Stimulated activated CD8-positive, alpha-beta memory T cell treated with anti-CD3 and anti-CD28 coated beads, Interleukin-7, amount 100 ng/mL, for 24 hours (primary cell): ENCODE measurements at places on chromosomes 5 and 9.

GRCh38 chr9:106954974-106955850 is 92.2 kb downstream of the ZNF462 start:
- DNase-seq: no peak

- DNase-seq: no peak
These were observed 50.0 kb downstream of the UNC13B start for GRCh38 chr9:35211854-35212253.

GRCh38 chr5:36105819-36106218 is 39.1 kb upstream of the UGT3A2 start:
- DNase-seq: no peak

GRCh38 chr5:172941067-172941516 is 18.1 kb upstream of the RPL26L1 start:
- DNase-seq: no peak

- DNase-seq: no peak
These were observed 18.9 kb upstream of the ASS1 start for GRCh38 chr9:130425741-130426466.

DNA sequence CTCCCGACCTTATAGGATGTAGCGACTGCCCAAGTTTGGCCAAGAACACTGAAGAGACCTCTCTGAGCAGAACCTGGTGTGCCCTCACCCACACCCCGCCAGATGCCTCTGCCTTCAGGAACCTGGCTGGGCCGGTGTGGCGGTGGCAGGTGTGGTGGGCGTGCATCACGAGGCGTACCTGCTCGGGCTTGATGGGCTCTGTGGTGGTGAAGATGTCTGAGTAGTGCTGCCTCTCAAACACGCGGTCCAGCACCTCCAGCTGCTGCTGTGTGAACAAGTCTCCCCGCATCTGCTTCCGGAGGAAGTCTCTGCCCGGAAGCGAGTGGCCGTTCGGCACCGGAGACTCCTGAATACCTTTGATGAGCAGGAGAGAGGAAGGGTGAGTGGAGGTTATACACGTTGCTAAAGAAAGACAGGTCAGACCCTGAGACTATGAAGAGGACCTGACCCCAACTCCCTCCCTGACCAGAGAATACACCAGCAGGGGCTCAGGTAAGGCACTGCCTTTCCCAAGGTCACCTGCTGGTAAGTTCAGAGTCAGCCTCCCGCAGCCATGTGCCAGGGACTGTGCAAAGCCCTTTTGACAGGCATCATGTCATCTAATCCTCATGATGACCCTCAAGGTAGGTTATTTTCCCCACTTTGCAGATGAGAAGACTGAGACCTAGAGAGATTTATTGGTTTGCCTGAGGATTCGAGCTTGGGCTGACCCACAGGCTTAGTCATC is 67.5 kb downstream of the PAX5 start:
- no peak for DNase-seq

GRCh38 chr9:13071921-13072320 is 207.6 kb downstream of the MPDZ start:
- DNase-seq: no peak

- no peak for DNase-seq
These were observed 4.2 kb downstream of the NINJ1 start for GRCh38 chr9:93129691-93130500.

DNA sequence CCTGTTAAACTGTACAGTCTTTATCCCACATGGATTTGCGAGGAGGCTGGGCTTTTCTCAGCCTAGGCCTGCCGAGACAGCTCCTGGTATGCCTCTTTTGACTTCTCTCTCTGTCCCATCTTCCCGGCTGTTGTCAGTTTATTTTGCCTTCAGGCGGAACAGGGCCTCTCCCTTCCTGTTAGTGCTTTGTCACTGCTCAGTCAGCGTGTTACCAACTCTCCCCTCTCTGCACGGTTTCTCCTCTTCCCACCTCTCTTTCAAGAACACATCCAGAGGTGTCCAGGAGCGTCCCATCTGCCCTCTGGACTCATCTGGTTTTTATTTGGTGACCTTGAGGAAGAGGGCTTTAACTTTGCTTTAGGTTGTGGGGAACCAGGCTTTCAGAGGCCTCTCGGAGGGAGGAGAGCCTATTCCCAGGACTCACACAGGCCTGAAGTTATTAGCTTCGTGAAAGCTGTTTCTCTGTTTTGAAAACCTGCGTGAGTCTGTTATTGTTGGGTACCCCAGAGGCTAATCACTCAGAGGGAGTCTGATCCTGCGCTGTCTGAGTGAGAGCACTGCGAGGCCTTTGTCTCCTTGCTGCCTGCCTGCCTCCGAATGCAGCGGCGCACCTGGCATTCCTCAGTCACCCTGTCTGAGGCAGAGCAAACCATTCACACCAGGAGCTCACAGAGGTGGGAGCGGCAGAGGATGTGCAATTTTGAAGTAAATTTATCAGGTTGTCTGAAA is 234.4 kb upstream of the MPDZ start:
- DNase-seq: no peak

DNA sequence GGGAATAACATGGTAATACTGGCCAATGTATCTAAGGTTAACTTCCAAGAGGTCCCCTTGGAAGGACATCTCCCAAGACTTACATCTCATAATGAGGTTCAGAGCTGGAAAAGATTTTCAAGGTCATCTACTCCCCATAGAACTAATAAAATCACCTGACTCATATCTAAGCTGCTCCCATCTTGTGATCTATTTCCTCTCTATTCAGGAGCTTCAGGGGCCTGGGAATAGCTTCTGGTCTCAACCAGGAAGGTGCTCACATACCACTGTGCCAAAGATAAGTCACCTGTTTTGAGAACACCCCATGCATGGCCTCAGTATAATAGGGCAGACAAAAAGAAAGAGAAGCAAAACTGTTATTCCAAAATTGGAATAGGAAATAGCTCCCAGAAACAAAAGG is 74.2 kb downstream of the OXCT1 start:
- DNase-seq: no peak

GRCh38 chr9:5643005-5643624 is 14.2 kb downstream of the RIC1 start:
- no peak for DNase-seq
